Stimulated activated CD4-positive, alpha-beta T cell treated with anti-CD3 and anti-CD28 coated beads, Interleukin-15, amount 100 ng/mL, for 1 hour (primary cell): ENCODE measurements at places on chromosomes 12 and 14.

DNA sequence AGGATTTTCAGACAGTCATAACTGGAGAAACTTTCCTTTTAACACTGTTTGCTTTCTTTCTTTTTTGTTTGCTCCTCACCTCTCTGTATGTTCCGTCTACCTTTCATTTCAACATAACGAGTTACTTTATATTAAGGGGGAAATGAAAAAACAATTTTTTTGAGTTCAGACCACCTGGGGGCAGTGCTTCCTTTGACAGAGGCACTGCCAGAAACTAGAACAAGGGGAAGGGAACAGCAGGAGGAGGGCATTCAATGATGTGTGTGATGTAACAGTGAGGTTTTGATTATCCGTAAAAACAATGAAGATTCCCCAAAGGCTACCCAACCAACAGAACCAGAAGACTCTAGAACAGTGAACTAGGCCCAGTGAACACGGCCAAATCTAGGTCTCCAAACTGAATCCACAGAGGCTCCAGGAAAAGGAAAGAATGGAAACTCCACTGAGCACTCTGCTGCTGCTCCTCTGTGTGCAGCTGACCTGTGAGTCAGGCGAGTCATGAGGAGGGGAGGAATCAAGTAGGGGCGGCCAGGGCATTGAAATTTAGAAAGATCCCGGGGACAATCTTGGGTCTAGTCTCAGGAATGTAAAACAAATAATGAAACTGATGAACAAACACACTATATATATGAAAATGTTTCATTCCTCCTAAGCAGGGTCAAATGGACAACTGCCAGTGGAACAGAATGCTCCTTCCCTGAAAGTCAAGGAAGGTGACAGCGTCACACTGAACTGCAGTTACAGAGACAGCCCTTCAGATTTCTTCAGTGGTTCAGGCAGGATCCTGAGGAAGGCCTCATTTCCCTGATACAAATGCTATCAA is 323.5 kb downstream of the DAD1 start:
- DNase-seq: no peak

DNA sequence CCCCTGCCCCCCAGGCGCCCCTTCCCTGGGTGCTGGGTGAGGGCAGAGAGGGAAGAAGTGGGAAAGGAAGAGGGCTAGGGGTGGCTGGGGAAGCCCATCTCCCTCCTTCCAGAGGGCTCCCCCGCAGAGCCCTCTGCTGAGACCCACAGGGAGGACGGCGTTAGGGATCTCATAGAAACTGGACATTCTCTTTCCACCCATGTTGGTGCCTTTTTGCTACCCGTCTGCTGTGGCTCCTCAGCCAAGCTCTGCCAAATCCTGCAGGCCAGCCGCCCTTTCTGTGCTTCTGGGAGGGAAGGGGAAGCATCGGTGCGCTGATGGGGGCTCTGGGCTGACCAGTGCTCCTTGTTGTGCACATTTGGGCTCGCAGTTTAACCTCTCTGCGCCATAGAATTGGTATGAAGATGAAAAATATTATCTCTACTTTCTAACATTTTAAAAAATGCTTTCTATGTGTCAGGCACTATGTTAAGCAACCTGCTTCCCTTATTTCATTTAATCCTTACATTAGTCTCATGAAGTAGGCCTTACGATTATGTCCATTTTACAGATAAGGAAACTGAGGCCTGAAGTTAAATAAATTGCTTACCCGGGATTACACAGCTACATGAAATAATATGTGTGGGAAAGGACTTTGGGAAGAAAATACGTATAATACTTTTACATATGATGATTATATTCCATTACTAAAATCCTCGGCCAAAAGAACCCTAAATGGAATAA is 981 bp downstream of the SLC48A1 start:
- DNase-seq: no peak

- DNase-seq: no peak
Observed at GRCh38 chr12:30646821-30647220, 48.8 kb downstream of the IPO8 start.

DNA sequence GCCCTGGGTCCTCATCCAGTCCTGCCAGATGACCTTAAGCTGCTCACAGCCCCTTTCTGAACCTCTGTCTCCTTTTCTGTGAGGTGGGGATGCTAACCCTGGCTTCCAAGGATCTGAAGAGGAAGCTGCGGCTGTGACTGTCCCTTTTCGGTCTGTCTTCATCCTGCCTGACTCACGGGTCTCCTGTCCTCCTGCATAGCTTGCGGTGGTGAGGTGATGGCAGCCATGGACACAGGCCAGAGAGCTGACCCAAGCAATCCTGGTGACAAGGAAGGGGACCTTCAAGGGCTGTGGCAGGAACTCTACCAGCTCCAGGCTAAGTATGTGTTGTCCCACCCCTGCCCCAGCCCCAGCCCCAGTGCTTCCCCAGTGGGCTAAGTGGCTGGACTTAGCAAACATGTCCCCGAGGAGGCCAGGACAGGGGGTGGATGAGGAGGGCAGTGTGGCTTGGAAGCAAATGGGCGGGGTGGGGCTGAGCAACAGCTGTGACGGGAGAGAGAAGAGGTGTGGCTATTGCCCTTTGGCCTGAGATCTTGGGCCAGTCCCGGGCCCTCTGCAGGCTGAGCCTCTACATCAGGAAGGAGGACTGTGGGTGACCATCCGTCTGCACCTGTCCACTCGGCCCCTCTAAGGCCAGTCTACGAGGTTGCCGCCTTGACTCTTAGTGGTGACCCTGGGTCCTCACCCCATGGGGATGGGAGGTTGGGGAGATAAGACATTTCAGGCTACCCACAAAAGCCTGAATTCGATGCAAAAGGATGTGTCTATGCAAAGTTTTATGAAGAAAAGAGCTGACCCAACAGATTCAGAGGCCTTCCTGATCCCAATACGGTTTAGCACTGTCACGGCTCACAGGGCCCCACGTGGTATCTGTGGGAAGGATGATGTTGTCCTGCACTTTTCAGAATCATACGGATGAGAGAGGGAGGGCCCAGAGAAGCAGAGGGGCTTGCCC is 1.1 kb downstream of the CCDC197 start:
- DNase-seq: no peak

DNA sequence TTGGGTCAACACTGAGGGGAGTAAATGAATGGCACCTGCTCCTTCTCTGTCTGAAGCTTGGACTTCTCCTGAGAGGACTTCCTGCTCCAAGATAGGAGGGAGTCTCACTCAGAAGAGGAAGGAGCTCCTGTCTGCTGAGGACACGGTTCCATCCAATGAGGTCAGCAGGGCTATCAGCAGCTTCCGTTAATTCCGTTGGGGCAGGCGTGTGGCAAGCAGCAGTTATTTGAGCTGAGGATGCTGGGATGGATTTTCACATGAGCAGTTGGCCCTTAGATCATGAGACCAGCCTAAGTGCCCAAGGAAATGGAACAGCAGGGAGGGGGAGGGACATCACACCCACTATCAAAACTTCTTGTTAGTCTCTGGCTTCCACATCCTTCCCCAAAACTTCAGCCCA is 159.0 kb upstream of the PZP start:
- DNase-seq: no peak

DNA sequence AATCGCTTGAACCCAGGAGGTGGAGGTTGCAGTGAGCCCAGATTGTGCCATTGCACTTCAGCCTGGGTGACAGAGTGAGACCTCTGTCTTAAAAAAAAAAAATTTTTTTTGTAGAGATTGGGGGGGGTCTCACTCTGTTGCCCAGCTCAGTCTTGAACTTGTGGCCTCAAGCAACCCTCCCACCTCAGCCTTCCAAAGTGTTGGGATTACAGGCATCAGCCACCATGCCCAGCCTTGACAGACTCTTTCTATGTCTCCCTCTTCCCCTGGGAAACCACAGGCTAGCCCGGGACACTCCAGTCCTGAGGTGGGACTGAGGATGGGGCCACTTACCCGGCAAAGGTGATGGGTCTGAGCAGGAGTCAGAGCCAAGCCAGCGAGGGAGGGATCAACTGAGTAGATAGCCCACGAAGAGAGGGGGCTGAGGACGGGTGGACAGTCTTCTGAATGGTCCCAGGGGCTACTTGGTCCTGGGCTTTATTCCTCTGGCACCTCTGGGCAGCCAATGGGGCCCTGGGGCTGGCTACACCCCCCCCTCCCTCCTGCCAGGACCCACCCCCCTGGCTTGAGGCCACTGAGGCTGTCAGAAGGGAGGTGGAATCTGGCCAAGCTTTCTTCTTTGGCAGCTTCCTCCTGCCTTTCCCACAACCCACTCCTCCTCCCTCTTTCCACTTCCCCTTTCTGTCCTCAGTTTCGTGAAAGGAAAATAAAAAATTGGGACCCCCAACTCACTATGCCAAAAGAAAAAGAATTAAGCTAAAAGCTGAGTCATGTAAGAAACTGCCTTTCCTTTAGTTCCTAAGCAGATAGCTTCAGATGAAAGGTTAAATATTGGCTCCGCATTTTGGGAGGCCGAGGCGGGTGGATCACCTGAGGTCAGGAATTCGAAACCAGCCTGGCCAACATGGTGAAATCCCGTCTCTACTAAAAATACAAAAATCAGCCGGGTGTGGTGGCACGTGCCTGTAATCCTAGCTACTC is at the start of gene SDS:
TSS of gene SDS (minus strand) at position 453 of the 981 bp plus-strand sequence. CDS start 4,179 bp downstream, outside the sequence.
- DNase-seq: no peak

- no peak for DNase-seq
Observed at GRCh38 chr12:4849795-4850345, 59.8 kb upstream of the KCNA1 start.

- DNase-seq: no peak
Observed at GRCh38 chr14:86035882-86036281, 505.9 kb downstream of the FLRT2 start.

DNA sequence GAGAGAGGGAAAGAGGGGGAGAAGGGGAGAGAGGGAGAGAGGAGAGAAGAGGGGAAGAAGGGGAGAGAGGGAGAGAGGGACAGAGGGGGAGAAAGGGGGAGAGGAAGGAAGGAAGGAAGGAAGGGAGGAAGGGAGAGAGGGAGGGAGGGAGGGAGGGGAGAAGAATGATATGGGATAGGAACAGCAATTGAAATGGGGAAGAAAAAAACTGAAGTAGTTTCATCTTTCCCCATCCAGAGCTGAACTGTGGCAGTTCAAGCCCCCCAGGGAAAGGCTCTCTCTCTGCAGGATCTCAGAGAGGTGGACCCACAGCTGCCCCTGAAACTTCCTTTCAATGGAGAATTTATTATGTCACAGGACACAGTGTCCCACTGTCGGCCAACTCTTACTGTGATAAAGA is 136.9 kb downstream of the DPF3 start:
- no peak for DNase-seq

- no peak for DNase-seq
Observed at GRCh38 chr12:93921521-93921920, 226.9 kb upstream of the PLXNC1 start.

DNA sequence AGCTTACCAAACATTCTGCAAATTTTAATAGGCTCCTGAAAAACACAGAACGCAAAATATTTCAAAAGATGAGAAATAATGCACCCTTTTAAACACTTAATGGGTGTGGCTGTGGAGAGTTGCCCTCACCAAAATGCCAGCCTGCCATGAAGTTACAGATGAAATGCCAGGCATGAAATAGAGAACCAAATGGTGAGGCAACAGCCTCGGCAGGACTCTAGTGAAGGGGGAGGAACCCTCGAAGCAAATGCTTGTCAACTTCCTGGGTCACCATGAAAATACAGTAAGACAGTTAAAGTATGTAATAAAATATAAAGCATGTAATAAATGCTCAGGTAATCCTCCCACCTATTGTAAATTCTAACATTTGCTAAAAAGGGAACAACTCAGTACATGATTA is 24.1 kb downstream of the DUSP16 start:
- no peak for DNase-seq

- no peak for DNase-seq
Observed at GRCh38 chr12:52543985-52544883, 8.7 kb downstream of the KRT71 start.

- DNase-seq: no peak
Observed at GRCh38 chr14:74064426-74064825, 19.8 kb downstream of the ALDH6A1 start.

DNA sequence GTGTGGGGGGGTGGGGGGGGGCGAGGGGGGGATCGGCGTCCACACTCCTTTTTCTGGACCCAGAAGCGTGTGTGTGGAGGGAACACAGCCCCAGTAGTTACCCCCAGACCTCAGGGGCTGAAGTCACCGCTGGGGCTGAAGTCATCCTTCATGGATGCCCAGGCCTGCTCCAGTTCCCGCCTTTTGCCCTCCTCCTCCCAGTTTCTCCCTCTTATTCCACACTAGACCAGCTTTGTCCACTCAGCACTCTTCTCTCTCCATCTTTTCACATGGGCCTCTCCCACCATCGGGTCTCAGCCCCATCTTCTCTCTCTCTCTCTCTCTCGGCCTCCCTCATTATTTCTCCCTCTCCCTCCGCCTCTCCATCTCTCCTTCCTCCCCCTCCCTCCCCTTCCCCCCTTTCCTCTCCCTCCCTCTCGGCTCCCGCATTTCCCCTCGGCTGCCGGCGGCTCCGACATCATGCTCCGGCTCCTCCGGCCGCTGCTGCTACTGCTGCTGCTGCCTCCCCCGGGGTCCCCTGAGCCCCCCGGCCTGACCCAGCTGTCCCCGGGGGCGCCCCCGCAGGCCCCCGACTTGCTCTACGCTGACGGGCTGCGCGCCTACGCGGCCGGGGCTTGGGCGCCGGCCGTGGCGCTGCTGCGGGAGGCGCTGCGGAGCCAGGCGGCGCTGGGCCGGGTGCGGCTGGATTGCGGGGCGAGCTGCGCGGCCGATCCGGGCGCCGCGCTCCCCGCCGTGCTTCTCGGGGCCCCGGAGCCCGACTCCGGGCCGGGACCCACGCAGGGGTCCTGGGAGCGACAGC is at the start of gene P3H3:
TSS of gene P3H3 (plus strand) at position 426 of the 799 bp plus-strand sequence. CDS start at position 460, 34 bp downstream.
- no peak for DNase-seq

- no peak for DNase-seq
Observed at GRCh38 chr12:54161481-54162437, 27.0 kb downstream of the SMUG1 start.

DNA sequence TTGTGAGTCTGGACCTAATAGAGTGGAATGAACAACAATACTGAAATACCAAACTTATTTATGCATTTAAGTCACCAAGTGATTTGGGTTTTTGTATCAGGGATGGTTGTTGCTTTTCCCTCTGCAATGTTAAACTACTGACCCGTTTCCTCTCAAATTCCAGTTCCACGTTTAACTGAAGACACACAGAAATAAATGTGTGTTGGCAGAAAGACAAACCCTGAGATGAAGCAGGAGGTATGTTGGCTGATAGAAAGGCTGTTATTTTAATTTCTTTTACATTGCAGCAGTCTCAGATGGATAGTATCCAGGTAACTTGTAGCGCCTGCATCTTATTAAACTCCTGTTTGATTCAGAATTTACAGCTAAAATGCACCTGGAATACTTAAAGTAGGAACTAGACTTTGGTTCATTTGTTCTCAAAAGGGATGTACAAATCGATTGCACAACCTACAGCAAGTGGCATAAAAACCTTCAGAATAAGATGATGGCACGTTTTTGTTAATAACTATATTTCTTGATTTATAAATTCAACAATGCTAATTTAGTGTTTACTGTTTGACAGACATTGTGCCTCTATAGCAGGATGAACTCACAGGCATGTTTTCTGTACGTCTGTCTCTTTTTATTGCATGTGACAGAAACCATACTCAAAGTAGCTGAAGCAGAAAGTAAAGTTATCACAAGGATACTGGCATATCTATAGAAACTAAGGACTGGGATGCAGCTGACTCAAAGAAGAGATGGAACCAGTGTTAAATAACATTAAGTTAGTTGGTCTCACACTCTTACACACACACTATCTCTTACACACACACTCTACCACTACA is 405.7 kb downstream of the ZFP36L1 start:
- no peak for DNase-seq

- DNase-seq: no peak
Observed at GRCh38 chr12:106714926-106715325, 59.6 kb upstream of the RIC8B start.

- no peak for DNase-seq
Observed at GRCh38 chr14:54786838-54787237, 115.8 kb downstream of the GCH1 start.

GRCh38 chr12:119216084-119216483 is 37.4 kb downstream of the HSPB8 start:
- no peak for DNase-seq
